ENCODE measurements at places on chromosomes 2 and 18.

DNA sequence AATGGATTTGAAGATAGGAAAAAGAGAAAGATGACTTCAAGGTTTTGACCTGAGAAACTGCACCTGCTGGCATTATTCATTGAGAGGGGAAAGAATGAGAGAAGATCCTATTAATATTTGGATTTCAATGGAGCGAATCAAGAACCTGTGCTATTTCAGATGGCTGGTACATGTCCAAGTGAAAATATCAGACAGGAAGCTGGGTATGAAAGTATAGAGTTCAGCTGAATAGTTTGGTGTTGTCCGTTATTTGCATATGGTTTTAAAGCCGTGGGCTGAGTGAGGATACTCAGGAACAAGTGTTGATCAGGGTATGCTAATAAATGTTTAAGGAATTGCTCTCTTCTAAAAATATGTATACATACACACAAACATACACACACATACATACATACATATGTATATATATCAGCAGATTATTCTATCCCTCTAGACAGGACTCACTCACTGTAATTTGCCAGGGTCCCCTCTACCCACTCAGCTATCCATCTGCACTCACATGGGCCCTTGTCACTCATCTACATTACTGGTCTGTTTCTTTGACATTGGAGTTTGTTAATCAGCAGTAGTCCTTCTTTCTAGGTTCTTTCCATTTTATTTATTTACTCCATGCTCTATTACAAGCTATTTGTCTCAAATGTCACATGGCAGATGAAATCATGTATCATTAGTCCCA, 33.9 kb upstream of the IKZF2 start:
- no peak for DNase-seq

DNA sequence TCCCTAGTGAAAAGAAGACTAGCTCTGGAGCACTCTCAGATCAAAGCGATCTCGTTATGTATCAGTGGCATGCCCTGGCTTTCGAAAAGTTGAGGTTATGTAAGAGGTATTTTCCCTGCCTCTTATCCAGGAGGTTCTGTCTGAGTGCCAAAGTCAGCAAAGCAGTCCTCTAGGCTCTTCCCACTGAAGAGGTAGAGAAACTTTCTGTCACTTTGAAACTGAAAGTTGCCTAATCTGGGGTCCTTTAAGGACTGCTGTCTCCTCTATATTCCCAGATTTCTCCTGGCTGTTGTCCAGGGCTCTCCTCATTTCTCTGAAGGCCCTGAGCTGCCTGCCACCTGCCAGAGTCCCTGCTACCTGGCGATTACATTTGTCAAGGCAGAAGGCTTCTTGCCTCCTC, 96.3 kb downstream of the B3GNT2 start:
- no peak for DNase-seq

DNA sequence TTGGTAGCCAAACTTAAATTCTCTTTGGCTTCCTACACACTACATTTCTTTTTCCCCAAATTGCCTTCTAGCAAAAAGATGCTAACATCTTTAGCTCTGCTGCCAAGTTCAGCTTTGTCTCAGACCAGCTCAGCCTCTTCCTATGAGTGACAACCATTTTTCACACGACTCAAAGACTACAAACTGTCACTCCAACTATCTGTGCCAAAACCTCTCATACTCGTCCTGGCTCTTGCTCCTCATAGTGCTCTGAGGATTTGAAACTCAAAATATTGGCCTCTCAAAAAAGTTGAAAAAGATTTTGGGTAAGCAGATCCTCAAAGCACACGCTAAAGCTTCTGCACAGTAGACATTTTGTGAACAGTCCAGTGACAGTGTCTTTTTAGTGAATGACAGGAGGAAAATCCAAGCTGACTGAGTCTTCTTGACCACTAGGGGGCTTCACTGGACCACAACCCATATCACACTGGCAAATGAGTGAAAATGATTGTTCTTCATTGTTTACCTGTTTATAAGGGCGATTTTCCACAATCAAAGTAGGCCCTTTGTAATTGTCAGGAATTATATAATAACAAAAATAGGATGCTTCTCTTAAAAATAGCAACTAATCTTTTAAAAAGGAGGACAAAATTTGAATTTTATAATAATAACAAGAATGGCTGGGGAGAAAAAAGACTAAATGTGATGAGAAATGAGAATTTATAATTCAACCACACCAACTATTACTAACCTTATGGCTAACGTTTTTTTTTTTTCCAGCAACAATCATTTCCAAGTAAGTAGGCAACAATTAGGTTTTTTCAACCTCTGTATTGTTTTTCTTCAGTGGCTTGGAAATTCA, 85.5 kb upstream of the PGAP1 start:
- peak; percentile 80 for DNase-seq

- no peak for DNase-seq
These were observed 8.3 kb downstream of the CAPG start for GRCh38 chr2:85401844-85402243.

GRCh38 chr2:14751581-14751980, 119.1 kb downstream of the LRATD1 start:
- DNase-seq = no peak

GRCh38 chr2:127559454-127559853, 24.0 kb downstream of the MYO7B start:
- DNase-seq = no peak

- no peak for DNase-seq
These were observed 128.6 kb downstream of the SPOPL start for GRCh38 chr2:138630164-138630563.

DNA sequence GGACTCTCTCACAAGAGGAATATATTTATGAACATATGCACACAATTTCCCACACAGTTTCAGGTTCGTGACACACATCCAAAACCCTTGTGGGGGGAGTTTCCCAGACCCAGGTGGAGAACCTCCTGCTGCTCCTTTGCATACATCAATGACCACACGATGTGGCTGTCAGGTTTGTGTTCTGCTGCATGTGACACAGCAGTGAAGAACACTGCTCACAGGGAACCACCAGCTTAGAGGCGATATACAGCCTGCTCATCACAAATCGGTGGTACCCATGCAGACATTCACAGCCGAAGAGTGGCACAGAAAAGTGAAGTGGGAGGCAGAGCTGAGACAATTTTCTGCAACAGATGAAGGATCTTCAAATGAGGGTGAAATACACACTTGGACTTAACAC, 175.6 kb upstream of the ZFP36L2 start:
- no peak for DNase-seq

GRCh38 chr2:45700407-45701013, 49.0 kb downstream of the PRKCE start:
- DNase-seq = no peak

- DNase-seq = no peak
These were observed 18.7 kb upstream of the RGPD4 start for GRCh38 chr2:107807988-107808387.

- no peak for DNase-seq
These were observed 27.9 kb upstream of the GREB1 start for GRCh38 chr2:11505652-11506610.

- DNase-seq = no peak
These were observed 108.6 kb upstream of the NYAP2 start for GRCh38 chr2:225290757-225291400.

GRCh38 chr2:234438305-234438977, 58.4 kb downstream of the ARL4C start:
- DNase-seq = no peak

DNA sequence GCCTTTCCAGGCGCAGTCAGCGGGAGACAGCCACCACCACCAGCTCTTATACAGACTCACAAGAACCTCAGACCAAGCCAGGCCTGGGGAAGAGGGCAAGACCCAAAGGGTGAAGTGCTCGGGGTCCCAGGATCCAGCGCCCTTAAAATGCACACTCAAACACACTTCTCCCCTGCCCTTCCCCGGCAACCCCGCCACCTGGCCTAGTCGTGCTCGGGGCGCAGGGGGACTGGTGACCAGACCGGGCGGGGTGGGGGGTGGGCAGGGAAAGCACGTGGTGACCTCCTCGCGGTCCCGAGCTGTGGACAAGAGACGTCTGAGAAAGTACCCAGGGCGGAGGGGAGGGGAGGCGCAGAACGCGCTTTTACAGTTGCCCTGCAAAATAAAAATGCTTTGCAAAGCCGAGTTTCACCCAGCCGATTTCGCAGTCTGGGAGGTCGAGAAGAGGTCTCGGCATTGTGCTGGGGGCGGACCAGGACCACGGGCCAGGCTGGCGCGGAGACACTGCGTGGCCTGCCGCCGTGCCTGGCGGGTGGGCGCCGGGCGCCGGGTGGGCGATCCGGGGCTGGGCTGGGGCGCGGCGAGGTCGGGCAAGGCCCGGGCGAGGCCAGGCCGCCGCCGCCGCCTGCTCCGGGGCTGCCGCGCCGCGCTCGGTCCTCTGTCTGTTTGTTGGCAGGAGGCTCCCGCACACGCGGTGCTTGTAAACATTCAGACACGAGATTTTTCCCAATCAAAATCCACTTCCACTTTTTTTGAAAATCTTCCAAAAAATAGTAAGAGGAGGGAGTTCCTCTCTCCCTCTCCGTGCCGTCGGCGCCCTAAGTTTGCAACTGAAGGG, 2.0 kb downstream of the BCL11A start:
- no peak for DNase-seq

- DNase-seq = no peak
These were observed 135.1 kb upstream of the GATA6 start for GRCh38 chr18:22034276-22034675.

- no peak for DNase-seq
These were observed 1.2 kb downstream of the LRP2 start for GRCh38 chr2:169360984-169361705.

GRCh38 chr2:221851531-221852045, 279.5 kb upstream of the EPHA4 start:
- no peak for DNase-seq

DNA sequence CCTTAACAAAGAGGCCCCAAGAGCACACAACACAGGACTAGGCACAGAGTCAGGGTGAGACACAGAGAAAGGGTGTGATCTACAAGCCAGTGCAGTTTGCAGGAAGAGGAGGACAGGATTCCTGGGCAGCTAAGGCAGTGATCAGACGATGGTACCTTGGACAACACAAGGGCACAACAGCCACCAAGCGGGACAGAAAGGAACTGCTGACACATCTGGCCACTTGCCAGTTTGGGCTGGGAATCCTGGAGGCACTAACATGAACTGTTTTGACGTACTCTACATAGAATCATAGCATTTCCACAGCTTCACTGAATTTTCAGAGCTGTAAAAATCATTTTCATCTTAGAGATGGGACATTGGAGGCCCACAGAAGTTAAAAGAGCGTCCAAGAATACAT, 221.5 kb upstream of the SLC35G4 start:
- DNase-seq = peak; percentile 16

DNA sequence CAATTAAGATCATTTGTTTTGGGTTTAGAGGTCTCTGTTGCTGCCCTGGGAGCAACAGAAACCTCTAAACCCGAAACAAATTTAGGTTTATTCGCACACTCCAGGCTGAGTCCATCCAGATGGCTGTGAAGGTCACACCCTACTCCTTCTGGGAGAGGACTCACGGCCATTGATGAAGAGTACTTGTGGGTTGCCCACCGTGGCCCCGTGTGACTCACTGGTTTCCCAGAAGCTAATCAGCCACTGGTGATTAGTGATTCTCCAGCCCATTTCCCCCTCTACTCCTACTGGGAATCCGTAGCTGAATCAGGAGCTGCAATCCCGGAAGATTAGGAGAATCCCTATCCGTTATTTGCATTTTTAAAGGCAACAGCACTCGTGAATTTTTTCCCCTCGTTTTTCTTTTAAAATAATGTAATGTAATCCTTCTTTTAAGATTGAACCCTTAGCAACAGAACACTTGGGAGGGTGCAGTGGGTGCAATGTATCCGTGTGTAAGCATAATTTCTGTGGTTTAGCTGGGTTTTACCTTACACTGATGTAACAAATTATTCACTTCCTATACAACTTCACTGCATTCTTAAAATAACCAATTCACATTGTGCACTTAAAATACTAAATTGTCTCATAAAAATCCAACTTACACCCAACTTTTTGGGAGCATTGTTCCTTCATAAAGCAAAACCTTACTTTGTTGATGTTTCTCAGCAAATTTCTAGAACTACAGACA, 27.5 kb upstream of the EPAS1 start:
- DNase-seq = no peak

DNA sequence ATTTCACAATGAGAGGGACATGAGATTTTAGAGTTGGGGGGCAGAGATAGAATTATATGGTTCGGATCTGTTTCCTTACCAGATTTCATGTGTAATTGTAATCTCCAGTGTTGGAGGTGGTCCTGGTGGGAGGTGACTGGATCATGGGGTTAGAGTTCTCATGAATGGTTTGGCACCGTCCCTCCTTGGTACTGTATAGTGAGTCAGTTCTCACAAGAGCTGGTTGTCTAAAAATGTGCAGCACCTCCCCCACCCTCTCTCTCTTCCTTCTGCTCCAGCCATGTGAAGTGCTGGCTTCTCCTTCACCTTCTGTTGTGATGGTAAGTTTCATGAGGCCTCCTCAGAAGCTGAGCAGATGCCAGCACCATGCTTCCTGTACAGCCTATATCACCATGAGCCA, 138.1 kb downstream of the SCG2 start:
- no peak for DNase-seq

DNA sequence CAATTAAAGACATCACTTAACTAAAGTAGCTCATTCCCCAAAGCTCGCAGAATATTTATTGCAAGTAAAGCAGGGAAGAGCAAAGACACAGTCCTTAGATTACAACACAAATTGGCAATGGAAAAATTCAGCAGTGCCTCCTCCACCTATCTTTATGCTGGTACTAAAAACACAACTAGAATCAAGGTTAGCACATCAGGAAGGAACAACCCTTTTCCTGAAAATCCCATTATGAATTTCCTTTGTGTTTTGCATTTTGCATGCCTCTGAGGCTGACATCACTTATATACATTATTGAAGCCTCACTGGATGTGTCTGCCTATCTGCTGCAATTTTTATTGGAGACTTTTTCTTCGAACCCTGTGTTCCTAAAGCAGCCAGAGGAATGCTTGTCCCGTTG, 193.8 kb upstream of the STK17B start:
- DNase-seq = no peak

DNA sequence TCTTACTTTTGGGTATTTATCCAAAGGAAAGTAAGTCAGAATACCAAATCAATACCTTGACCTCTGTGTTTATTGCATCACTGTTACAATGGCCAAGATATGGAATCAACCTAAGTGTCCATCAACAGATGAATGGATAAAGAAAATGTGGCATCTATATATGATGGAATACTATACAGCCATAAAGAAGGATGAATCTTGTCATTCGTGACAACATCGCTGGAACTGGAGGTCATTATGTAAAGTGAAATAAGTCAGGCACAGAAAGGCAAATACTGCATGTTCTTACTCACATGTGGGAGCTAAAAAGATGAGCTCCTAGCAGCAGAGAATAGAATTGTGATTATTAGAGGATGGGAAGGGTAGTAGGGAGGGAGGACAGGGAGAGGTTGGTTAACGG, 34.6 kb downstream of the LCT start:
- DNase-seq = no peak

DNA sequence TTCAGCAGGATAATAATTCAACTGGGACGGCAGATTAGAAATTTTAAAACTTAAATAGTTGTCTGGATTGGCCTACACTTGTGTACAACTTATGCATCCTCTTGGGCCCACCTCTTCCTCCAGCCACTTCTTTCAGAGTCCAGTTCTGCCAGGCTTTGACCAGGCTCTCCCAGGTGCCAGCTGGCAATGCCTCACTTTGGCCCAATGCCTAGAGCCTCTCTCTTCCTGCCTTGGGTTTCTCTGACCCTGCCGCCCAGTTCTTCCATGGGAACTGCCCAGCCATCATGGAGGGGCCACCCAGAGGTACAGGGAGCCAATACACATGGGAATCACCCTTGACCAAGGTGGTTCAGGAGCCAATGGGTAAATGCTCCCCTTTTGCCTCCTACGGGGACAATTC, 135.5 kb downstream of the IRS1 start:
- DNase-seq = no peak

Measured in midbrain (tissue), 1 donor.